ENCODE measurements at places on chromosomes 3 and 15. TPM values are rescaled to one million over a fixed set of nuclear protein-coding genes. Genes with fewer than 3 reads are reported as not detected.
A peak's percentile ranks its signal among the peaks of the same experiment; 100 is the strongest.

ARNT2 gene
- total RNA-seq = 6.6 TPM

KBTBD13 gene
- total RNA-seq = 1.2 TPM

CLDND1 gene
- 93.1 TPM for total RNA-seq

DNA sequence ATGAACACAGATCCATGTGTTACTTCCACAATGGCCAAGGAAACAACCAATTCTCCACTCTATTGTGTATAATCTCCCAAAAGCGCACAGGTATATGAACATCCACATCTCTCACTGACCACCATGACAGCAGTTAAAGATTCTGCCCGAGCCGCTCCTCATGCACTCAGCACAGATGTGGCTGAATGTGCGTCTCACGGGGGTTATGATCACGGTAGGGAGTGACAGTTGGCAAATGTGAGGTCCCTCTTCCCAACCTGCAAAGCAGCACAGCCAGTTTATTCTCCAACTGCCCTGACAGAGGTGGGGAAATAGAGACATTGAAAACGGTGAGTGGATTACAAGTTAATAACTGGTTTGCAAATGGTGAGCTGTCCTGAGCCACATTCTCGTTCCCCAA is 17.6 kb downstream of the FOXP1 start:
- H3K4me1 ChIP-seq = peaks cover 12% of the 10 kb centered on the region
- no peak for DNase-seq
- no peak overlapping the region for H3K27ac ChIP-seq
- H3K27me3 ChIP-seq = no peaks in the 10 kb centered on the region
- H3K4me3 ChIP-seq = no peak overlapping the region

DNA sequence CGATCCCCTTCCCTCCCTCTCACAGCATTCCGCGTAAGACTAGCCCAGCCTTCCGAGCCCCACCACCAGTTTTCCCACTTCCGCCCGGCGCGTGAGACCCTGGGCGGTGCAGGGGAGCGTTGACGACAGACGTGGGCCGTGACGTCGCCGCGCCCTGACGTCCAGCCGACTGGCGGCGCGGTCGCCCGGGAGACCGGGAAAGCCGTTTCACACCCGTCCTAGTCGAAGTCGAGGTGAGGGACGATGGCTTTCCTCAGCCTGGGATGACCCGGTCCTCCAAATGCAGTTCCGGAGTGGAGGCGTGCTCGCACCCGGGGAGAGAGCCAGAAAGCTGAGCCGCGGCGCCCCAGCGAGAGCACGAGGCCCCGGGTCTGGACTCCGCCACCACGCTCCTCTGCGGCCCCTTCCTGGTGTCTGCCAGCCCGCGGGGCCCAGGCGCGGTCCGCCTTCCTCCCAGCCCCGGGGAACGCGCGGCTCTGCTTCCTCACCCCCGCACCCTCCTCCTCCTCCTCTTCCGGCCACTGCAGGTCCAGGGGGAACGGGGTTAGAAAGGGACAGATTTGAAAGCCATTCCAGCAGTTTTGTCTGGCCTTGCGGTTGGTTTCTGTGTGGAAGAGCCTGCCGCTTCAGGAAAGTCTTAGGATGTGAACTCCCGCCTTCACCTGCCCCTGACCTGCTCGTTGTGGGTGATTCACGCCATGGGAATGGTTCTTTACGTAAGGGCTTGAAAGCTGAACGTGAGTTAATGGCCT is at the start of gene LEKR1:
LEKR1 (plus strand) TSS at position 210 of the 752 bp plus-strand sequence. CDS start 2,977 bp downstream, outside the sequence.
- H3K27ac ChIP-seq = peak within 1 kb of the TSS; percentile 90
- H3K4me3 ChIP-seq = peak within 1 kb of the TSS; percentile 66
- peak; percentile 68 for DNase-seq
- no peaks in the 10 kb centered on the region for H3K27me3 ChIP-seq

GRCh38 chr15:101618851-101619614 is 33.1 kb downstream of the TM2D3 start:
- H3K36me3 ChIP-seq = no peaks in the 10 kb centered on the region
- H3K4me3 ChIP-seq = no peak overlapping the region
- peaks cover 59% of the 10 kb centered on the region for H3K4me1 ChIP-seq
- H3K27me3 ChIP-seq = no peaks in the 10 kb centered on the region
- DNase-seq = no peak

DNA sequence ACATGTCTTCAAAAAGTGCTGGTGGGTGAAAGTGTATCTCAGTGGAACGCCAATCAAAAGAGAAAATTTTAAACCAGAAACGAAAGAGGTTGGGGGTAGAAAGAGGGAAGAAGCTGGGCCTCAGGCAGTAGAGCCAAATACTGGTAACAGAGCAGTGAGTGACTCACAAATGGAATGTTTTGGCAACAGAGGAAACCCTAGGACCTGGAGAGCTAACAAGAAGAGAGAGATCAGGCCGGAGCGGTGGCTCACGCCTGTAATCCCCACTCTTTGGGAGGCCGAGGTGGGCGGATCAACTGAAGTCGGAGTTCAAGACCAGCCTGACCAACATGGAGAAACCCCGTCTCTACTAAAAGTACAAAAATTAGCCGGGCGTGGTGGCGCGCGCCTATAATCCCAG is 450.8 kb upstream of the NAALADL2 start:
- H3K27ac ChIP-seq = no peak overlapping the region
- DNase-seq = no peak
- no peaks in the 10 kb centered on the region for H3K27me3 ChIP-seq

GRCh38 chr3:166367947-166368533 is 530.8 kb upstream of the BCHE start:
- no peaks in the 10 kb centered on the region for H3K36me3 ChIP-seq
- DNase-seq = no peak
- H3K4me1 ChIP-seq = no peaks in the 10 kb centered on the region
- H3K4me3 ChIP-seq = no peak overlapping the region
- H3K27me3 ChIP-seq = no peaks in the 10 kb centered on the region
- H3K27ac ChIP-seq = no peak overlapping the region
